H7 (cell line): ENCODE measurements at places on chromosomes 12 and 14.

DNA sequence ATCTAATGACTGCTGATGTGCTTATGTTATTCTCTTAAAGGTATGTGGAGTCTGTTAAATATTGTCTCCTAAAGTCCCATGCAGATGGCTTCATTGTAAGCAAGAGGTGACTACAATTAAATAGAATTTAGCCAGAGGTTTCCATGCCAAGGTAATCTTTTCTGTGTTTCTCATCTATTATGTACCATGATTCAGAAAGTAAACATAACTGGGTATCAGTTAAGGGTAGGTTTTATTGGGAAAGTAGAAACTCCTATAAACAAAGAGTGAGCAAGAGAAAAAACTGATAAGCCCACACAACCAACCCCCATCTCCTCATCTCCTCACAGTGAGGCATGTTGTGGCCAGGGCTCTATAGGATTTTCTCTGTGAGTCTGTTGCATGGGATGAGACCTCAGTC lies 611.7 kb downstream of the SNAPC1 start:
- DNase-seq, result no peak

GRCh38 chr14:33993246-33993645 lies 42.4 kb upstream of the EGLN3 start:
- DNase-seq, result no peak

- DNase-seq, result no peak
These were observed 44.1 kb downstream of the SETD3 start for GRCh38 chr14:99436247-99437180.

GRCh38 chr12:44217146-44217883 lies 381.4 kb downstream of the TMEM117 start:
- DNase-seq, result no peak

- DNase-seq, result no peak
These were observed 456 bp upstream of the MDP1 start for GRCh38 chr14:24216345-24216699.

DNA sequence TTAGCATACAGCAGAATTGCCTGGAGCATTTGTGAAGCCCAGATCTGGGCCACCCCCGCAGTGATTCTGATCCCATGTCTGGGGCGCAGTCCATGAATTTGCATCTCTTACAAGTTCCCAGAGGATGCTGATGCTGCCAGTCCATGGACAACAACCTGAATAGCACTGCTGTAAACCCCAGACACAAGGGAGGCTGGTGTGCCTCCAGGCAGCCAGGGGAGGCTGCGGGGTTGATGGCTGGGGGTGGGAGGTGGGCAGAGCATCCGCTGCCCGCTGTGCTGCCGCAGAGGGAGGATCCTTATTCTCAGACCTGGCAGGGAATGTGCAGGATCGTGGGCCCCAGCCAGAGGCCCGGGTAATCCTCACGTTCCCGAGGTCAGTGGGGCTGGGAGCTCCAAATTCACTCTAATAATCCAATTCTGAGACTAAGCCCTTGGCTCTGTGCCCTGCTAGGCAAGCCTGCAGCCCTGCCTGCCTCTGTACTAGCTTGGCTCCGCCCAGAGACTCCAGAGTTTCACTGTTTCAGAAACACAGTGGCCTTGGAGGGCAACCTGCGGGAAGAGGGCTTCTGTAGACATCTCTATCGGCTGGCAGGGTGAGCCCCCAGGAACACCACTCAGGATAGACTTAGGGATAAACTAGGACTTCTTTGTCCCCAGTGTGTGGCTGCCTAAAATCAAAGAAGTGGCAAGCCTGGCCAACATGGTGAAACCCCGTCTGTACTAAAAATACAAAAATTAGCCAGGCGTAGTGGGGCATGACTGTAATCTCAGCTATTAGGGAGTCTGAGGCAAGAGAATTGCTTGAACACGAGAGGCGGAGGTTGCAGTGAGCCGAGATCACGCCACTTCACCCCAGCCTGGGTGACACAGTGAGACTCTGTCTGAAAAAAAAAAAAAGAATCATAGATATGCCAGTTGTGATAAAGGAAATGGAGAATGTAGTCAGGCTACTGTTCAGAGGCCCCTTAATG lies 17.8 kb upstream of the MLEC start:
- peak; percentile 78 for DNase-seq

- DNase-seq, result peak; percentile 22
These were observed 521 bp upstream of the PCED1B start for GRCh38 chr12:47078733-47079467.

DNA sequence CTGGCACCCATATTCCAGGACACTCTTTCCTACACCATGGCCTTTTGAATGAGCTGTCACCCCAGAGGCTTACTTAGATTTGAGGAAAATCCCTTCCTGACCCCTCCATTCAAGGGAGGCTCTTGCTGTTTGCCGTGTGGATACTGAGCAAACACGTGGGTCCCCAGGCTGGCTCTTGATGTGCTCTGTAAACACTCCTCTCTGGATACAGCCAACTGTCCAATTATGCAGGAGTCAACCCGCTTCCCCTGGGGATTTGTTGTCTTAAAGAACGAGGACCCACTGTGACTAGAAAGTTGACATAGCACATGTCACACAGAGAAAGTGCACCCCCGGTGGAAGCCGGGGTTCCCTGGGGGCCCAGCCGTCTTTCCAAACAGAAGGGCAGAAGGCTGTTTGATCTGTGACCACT lies 75.8 kb upstream of the CEP83 start:
- DNase-seq, result no peak

- no peak for DNase-seq
These were observed 22.7 kb upstream of the SRGAP1 start for GRCh38 chr12:63821781-63822251.

GRCh38 chr12:121883315-121883660 lies 5.3 kb upstream of the PSMD9 start:
- DNase-seq, result peak; percentile 57

DNA sequence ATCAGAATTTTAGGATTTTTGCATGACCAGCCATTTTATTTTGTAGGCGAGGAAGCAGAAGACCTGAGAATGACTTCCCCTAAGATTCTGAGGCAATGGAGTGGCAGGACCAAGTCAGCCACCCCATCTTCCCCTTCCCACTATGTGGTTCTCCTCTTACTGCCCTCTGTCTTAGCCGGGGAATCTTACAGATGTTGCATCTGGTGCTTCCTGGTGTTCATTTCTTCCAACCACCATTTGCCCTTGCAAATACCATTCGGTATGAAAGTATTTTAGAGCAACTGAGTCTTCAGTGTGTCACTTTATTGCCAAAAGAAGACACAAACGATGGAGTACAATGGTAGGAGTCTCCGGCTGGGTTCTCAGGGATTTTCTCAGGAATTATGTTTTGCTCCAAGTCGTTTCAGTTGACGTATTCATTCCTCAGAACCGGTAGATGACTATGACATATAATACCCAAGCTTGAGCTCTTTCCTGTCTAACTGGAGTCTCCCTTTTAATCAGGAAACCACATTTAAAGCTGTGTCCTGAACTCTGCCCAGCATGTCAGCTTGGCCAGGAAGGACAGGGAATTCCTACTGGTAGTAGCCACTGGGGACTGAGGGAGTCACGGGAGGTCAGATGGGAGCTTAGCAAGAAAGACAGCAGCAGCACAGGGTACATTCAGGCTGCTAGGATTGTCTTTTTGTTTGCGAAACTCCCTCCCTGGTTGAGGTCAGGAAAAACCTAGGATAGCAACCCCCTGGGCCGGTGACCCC lies 87.0 kb downstream of the SAMD4A start:
- no peak for DNase-seq

GRCh38 chr12:131287015-131287937 lies 333.6 kb downstream of the ADGRD1 start:
- DNase-seq, result no peak

DNA sequence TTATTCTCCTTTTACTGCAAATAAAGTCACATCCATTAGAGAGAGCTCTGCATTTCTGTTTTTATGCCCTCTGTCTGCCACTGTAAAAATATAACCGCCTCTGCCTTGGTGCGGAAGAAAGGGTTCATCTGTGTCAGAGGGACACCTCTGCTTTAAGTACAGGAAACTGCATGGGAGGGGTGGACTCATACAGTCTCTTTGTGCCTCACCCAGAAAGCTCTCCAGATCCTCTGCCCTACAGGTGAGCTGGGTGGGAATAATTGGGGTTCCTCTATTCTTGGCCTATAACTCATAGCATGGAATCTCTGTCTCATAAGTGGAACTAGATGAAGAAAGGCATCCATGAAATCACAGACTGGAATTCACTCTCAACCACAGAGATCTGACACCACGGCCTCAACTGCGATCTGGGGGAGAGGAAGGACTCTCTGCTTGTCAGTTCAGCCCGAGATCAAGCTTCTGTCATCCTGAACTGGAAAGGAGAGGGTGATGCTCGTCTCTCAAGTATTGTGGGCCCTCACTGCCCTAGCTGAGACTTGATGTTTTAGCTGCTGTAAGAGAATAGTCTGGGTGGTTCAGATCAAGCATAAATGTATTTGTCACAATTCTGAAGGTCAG lies 702.3 kb downstream of the TMEM121 start:
- DNase-seq, result no peak

DNA sequence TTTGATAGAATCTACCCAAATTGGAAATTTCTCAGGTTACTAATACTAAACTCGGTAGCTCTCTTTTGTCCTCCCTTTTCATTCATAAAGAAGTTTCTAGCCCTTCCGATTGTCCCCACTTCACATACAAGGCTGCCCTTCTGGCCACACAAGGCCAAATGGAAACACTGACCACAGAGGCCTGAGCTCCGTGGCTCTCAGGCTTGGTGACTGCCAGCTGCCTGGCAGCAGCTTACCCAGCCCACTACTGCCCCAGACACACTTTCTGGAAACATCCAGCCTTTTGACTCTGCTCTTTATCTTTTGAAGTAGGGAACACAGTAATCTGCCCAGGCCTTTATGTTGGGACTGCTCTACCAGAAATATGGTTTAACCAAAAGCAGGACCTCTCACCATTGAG lies 167.2 kb downstream of the GCH1 start:
- DNase-seq, result no peak

GRCh38 chr12:79409562-79409961 lies 281.2 kb downstream of the PAWR start:
- no peak for DNase-seq

- no peak for DNase-seq
These were observed 38.8 kb upstream of the ATP23 start for GRCh38 chr12:57902478-57902969.

DNA sequence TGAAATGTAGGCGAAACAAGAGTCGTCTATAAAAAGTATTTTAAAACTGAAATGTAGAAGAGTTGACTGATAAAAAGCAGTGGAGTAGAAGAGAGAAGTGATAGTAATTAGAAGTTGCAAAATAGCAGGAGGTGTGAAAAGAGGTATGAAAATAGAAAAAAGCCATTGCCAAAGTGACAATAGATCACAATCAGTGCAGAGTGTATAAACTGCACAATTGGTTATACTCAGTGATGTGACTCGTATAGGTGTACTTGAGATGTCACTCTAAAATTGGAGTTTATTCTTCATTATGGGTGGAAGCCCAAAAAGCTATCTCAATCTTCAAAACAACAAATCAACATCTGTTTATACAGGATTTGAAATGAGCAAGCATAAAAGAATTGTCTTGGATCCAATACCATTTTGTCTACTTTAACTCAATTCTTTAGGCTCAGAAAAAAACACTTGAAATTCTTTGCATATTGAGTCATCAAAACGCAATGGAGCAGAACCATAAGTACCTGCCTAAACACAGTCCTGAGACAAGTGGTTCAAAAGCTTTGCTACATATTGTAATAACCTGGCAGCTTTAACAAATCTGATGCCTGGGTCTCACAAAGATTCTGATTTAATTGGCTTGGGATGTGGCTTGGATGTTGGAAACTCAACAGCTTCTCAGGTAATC lies 8.8 kb downstream of the IKBIP start:
- DNase-seq, result no peak

DNA sequence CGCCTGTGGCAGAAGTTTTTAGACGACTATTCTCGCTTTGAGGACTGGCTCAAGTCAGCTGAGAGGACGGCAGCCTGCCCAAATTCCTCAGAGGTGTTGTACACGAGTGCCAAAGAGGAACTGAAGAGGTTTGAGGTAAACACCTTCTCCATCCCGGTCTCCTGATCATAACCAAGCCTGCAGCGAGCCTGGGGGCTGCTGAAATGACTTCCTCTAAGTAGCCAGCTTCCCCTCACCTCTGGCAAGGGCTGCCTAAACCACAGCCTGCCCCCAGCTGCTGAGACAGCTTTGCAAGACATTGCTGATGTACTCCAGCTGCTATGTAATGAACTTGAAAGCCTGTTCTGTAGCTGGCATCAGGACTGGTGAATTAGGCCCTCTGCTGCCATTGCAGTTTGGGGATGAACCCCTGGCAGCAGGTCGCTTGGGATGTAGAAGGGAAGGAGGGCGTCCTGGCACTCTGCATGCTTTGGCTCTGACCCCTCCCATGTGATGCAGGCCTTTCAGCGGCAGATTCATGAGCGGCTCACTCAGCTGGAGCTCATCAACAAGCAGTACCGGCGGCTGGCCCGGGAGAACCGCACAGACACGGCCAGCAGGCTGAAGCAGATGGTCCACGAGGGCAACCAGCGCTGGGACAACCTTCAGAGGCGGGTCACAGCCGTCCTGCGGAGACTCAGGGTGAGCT lies 84.6 kb downstream of the ESR2 start:
- DNase-seq, result no peak

DNA sequence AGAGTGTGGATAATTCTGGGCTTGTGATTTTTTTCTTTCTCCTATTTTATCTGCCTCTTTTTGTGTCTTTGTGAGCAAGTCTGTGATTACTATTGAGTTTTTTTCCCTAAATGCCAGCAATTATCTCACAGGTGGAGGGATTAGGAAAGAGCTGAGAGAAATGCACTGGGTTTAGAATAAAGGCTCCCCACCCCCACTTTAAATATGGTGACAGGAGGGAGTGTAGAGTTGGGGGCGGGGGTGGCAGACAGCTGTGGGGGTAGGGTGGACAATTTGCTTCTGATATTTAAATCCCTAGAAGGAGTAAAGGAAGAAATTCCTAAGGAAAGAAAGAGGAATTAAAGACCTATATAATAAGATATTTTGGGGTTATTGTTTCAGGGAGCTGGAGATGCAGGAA lies 145.9 kb downstream of the NRXN3 start:
- DNase-seq, result no peak

GRCh38 chr12:15600223-15600935 lies 188.8 kb downstream of the EPS8 start:
- DNase-seq, result no peak

DNA sequence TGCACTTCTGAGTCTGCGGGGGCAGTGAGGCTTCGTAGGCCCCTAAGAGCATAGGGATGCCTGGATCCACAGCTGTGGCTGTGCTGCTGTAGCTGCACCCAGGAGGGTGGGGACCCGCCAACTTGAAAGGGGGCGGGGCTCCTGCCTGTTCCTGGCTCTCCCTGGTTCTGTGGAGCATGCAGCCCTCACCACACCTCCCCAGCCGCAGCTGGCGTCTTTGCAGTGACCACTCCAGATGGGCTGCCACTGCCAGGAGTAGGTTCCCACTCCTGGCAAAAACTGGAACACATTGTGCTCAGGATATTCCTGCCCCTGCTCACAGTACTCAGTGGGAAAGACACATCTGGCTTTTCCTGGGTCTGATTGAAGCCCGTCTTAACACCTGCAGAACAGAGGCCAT lies 35.8 kb downstream of the TIMELESS start:
- peak; percentile 65 for DNase-seq

DNA sequence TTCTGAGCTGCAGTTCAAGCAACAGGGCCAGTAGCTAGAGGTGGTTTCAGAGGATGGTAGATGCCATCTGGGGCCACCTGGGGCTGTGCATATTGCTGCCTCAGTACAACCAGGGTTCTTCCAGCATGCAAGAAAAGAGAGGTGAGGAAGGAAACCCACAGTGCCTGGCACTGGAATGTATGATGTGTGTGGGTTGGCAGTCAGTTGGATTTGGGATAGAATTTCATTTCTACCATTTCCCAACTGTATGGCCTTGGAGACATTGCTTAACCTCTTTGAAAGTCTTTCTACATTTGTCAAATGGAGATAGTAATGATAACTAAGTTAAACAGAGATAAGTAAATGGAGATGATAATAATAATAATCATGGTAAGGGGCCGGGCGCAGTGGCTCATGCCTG lies 10.2 kb upstream of the LRRC10 start:
- DNase-seq, result no peak
